ENCODE measurements at places on chromosomes 5 and 9.

GRCh38 chr9:37620396-37620795 is 28.0 kb upstream of the TOMM5 start:
- DNase-seq, result no peak

DNA sequence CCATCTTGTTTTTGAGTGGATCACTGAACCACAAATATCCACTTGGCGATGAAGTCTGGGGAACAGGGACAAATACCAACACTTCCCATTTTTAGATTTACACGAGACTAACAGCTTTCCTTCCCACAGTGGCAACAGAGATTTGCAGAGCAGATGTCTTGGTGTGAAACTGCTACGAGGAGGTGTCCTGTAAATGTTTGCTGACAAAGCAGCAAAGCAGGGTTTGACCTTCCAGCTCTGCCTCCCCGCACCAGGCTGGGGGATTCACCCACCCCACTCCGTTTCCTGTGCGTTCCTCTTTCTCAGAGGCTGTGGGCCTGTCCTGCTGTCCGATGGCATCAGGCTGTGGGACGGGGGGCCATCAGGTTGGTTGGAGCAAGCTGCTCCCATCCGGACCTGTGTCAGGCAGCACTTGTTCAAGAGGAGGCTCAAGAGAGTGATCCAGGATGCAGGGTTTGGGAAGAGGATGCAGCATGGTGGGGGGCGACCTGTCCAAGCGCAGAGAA is 693 bp upstream of the RGS3 start:
- DNase-seq, result no peak

GRCh38 chr5:106737111-106737510 is 933.6 kb downstream of the EFNA5 start:
- no peak for DNase-seq

- DNase-seq, result no peak
Observed at GRCh38 chr9:734831-735511, 106.5 kb upstream of the DMRT1 start.

DNA sequence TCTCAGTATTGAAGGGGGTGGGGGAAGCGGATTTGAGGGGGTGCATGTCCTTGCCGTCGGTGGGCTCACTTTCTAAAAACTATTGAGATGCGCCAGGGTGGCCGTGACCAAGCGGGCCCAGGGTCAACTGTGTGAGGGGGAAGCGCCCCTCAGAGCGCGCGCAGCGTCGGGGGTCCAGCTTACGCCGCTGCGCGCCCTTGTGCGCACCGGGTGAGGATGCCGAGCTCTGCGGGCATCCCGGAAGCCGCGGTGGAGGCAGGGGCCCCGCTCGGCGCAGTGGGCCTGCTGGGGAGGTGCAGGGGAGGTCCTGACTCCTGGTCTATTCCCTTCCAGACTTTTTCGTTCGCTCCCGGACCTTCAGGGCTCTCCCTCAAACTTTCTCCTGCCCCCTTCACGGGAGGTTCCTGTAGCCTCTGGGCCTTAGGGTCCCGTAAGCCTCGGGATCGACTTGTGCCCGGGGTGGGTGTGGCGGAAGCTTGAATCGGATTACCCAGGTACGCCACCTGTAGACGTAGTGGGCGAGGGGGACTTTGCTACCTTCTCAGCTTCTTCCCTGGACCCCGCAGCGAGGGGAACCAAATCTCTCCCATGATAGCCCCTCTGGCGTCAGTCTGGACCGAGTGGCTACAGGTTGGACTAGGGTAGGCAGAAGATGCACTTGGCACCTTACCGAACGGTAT is 2.5 kb upstream of the PRDM6 start:
- DNase-seq, result no peak

DNA sequence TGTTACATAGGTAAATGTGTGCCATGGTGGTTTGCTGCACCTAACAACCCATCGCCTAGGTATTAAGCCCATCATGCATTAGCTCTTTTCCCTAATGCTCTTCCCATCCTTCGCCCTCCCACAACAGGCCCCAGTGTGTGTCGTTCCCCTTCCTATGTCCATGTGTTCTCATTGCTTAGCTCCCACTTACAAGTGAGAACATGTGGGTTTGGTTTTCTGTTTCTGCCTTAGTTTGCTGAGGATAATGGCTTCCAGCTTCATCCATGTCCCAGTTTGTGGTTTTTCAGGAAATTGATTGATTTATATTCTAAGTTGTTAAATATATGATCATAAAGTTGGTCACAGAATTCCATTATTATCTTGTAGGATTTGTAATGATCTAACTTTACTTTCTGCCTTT is 85.3 kb upstream of the CAST start:
- no peak for DNase-seq

GRCh38 chr9:130624154-130624553 is 40.2 kb upstream of the PRDM12 start:
- no peak for DNase-seq

- no peak for DNase-seq
Observed at GRCh38 chr5:16143361-16144049, 36.1 kb downstream of the MARCHF11 start.

DNA sequence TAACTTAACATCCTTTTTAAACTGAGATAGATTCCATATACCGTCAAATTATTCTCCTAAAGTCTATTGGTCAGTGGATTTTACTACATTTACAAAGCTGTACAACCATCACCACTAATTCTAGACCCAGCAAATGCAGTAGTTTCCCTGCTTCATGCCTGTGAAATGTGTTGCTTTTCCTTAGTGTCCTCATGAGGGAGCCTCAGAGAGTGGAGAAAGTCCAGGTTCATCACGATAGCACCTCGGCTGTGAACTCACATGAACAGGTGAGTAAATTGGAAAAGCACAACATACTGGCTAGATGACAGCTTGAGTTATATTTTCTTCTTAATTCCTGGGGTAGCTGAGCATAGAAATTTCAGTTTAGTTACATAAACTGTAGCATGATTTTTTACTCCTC is 653.7 kb downstream of the MTRR start:
- no peak for DNase-seq

- DNase-seq, result no peak
Observed at GRCh38 chr9:75855509-75855908, 35.0 kb upstream of the PCSK5 start.

DNA sequence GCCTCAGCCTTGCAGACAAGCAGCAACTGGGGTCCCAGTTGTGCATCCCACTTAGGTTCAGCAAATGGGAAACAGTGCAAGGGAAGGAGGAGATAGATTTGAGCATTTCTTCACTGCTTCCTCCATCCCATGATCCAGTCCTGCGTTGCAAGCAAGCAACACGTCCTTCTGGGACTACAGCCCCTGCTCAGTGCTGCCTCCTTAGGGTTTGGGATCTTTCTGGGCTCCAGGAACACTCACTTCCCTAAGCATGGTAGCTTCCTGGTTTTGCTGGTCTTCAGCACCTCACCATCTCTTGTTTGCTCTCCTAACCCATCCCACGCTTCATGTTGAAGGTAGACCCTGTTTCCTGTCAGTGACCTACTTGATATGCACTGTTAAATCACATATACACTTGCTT is 444.7 kb downstream of the MED10 start:
- DNase-seq, result no peak

DNA sequence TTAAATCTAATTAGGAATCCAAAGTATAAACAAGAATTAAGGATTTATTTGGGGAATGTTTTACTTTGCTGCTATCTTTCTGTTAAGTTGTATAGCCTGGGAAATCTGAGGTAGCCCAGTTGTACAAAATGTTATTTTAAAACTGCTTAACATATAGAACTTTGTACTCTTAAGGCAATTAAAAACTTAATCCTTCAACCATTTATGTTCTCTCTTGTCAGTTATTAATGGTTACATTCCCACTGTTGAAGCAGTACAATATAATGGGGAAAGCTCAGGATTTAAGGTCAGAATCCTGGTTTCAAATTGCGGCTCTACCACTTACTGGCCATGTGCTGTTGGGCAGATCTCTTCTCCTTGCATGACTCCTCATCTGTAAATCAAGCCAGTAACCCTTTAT is 32.7 kb downstream of the FBXO38 start:
- no peak for DNase-seq

GRCh38 chr9:115373710-115374045 is 255.7 kb upstream of the TNC start:
- no peak for DNase-seq

DNA sequence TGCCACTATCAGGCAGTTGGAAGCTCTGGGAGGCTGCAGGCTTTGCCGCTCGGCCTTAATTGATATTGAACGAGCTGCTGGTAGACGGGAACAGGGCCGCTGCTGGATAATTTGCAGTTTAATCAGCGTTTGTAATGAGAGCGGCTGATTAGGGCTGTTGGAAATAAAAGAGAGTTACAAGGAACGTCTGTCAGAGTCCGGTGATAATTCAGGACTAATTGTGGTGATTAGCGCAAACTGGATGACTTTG is 68.2 kb upstream of the TBCA start:
- no peak for DNase-seq

- DNase-seq, result no peak
Observed at GRCh38 chr9:130026583-130027340, 16.2 kb downstream of the FNBP1 start.

DNA sequence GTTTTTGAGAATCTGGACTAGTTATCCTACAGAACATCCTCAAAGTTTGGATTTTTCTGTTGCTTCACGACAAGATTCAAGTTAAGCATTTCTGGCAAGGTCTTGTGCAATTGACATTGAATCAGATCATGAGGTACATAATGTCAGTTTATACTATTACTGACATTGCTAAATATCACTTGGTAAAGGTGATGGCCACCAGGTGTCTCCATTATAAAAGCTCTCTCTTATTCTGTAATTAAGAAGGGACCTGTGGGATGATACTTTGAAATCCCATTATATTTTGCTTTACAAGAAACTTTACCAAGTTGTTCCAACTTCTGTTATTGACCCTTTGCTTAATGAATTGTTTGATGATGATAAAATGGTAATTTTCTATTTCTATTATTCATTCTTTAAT is 131.0 kb upstream of the ASTN2 start:
- no peak for DNase-seq

DNA sequence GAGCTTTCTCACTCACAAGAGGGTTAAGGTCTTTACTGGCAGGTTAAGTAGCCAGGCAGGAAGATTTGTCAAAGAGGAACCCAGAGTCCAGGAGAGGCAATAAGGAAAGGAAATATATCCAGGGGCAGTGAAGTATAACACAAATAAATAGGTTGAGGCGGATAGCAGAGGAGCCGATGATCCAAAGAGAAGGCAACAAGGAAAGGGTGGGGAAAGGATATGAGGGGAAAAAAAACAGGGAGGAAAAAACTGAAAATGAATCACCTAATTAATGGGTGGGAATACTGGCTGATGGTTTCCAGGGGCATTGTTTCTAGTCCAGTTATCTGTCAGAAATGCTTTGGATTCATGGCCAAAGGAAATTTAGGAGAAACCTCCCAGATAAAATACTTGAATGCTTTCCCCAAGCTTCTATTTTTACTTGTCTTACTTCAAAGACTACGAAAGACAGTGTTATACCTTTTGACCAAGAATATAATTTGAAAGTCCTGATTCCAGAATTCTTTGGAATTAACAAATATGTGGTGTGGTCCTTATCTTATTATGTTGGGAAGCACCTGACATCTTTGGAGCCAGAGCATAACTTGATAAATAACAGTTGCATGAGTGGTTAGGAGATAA is 146.5 kb downstream of the AOPEP start:
- DNase-seq, result no peak

GRCh38 chr5:147576646-147577535 is 67.0 kb upstream of the DPYSL3 start:
- DNase-seq, result peak; percentile 44

- no peak for DNase-seq
Observed at GRCh38 chr5:147388184-147389108, 121.4 kb downstream of the DPYSL3 start.

- DNase-seq, result no peak
Observed at GRCh38 chr5:1089146-1089545, 22.7 kb downstream of the SLC12A7 start.

- no peak for DNase-seq
Observed at GRCh38 chr5:58357799-58358500, 101.9 kb downstream of the PLK2 start.

- DNase-seq, result no peak
Observed at GRCh38 chr5:81302596-81302995, 1.2 kb downstream of the ZCCHC9 start.

GRCh38 chr5:155091063-155091648 is 77.6 kb downstream of the KIF4B start:
- DNase-seq, result no peak

DNA sequence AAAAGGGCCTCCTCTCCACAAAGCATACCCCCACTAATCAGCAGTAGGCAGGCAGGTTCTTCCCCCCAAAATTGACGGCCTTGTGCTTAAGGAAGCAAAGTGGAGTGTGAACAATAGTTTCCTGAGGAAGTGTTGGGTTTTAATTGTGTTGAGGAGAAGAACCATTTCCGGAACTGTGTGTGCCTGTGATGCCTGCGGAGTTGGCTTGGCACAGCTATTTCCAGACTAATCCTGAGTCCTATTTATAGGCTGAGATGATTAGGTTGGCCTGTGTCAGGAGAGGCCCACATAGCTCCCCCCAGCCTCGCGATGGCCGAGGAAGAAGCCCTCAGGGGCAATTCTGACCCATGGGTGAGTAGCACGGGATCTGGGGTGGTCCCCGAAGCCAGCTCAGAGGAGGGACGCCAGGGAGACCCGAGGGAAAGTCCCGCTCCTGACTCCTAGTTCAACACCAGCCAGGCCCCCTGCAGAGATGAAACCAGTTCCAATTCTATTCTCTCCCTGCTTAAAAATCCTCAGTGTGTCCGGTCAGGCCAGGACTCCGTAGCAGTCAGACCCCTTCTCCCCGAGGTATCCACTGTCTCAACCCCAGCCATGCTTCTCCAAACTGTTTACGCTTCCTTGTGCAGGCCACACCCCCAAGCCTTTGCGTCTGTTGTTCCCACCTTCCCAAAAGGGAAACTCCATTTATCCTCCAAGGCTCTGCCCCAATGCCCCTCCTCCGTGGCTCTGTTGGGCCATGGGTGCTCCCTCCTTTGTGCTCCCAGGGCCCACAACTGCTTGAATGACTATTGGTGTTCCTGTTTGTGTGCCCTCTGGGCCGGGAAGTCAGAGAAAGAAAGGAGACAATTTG is 18.1 kb downstream of the GSN start:
- DNase-seq, result no peak

DNA sequence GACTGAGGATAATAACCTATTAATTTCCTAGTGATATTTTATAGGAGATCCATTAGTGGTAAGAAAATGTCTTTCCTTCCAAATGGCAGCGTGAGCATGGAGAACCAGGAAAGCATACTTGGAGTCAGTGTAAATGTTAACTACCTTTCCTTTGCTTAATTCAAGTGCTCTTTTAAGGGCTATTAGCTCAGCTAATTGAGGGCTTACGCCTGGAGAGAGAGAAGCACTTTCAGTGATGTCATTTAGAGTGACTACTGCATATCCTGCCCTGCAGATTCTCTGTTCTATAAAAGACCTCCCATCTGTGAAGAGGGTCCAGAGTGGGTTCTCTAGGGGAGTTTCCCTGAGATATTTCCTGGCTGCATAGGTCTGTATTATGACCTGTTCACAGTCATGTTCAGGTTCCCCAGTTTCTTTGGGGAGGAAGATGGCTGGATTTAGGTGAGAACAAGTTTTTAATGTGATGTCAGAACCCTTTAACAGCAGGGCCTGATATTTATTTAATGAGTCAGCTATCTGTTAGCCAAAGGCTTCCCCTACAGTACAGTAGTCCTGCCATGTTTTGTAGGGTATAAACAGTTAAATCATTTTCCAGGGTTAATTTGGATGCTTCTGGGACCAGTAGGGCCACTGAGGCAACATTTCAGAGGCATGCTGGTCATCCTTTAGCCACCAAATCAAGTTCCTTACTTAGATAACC is 89.6 kb downstream of the TRIM36 start:
- DNase-seq, result no peak
